Astrocyte (in vitro differentiated cells and primary cell): ENCODE measurements at places on chromosomes 1 and 21. TPM values are rescaled to one million over a fixed set of nuclear protein-coding genes. Genes with fewer than 3 reads are reported as not detected.

GRCh38 chr1:41192456-41193178, 49.5 kb downstream of the SCMH1 start:
- H3K4me1 ChIP-seq: no peaks in the 10 kb centered on the region
- no peaks in the 10 kb centered on the region for H3K27me3 ChIP-seq
- no peaks in the 10 kb centered on the region for H3K36me3 ChIP-seq
- DNase-seq: no peak
- no peak overlapping the region for H3K4me3 ChIP-seq
- H3K27ac ChIP-seq: no peak overlapping the region

DNA sequence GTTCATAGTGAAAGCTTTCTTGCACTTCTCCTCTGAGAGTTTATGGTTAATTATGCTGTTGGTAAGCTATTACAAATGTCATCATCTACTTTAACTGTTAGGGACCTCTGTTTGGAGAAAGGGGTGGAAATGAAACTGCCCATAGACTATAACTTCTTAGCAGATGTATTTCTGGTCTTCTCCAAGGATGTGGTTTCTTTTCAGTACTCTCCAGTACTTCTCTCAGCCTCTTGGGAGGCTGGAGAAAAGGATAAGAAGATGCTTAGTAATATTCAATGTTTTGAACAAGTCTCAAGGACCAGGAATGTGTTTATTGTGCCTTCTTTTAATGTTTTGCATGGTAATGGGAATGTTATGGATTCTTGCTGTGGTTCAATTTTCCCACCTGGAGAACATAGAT, 60.4 kb downstream of the LAMC2 start:
- H3K27me3 ChIP-seq: no peaks in the 10 kb centered on the region
- H3K27ac ChIP-seq: no peak overlapping the region
- DNase-seq: no peak

- H3K27ac ChIP-seq: no peak overlapping the region
- H3K4me3 ChIP-seq: no peak overlapping the region
- H3K36me3 ChIP-seq: no peaks in the 10 kb centered on the region
Measured at GRCh38 chr1:54567961-54568360, 19.9 kb downstream of the ACOT11 start.

- H3K4me1 ChIP-seq: peaks cover 7% of the 10 kb centered on the region
- H3K4me3 ChIP-seq: no peak overlapping the region
- no peak overlapping the region for H3K27ac ChIP-seq
- no peak for DNase-seq
Measured at GRCh38 chr1:3133686-3134085, 64.7 kb downstream of the PRDM16 start.

GRCh38 chr1:221740369-221740992, 1.4 kb downstream of the DUSP10 start:
- no peaks in the 10 kb centered on the region for H3K27me3 ChIP-seq
- no peak for DNase-seq
- H3K4me1 ChIP-seq: peaks cover 7% of the 10 kb centered on the region
- peak overlapping the region; percentile 97 for H3K27ac ChIP-seq
- peak overlapping the region; percentile 100 for H3K4me3 ChIP-seq

DNA sequence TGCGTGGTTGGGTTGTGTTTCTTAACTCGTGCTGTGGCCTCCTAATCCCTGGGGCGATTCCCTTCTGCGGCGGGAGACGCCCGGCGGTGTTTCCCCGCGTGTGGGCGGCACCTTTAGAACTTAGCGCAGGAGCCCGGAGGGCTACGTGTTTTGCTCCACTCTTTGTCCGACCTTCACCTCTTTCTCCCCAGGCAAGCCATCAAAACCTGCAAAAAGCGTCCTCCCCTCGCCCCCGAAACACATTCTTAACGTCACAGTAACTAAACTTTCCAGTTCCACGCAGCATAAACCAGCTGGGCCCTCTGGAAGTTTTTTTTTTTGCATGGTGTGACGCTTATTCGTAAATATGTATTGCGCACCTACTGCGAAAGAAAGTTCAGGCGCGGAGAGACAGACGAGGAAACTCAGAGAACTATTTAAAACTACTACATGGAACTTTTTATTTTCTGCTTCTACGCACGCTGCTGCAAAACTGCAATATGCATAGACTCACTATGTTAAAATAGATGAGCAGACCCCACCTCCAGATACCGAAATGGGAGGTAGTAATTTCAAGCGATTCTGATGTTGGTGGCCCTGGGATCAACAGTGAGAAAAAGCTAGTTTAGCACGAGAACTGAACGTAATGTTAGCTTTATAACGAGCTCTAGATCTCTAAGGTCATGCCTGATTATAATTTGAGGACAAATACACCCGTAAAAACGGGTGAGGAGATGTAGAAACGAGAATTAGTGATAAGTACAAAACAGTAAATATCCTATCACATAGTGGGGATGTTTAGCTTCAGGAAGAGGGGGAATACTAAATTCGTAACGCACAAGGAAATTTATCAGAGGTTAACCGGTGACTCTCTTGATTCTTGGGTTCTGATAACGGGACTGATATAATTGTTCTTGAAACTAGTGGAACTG, 920 bp downstream of the MTR start:
- no peaks in the 10 kb centered on the region for H3K27me3 ChIP-seq
- no peaks in the 10 kb centered on the region for H3K36me3 ChIP-seq
- peak; percentile 54 for DNase-seq
- peak overlapping the region; percentile 83 for H3K4me3 ChIP-seq
- peak overlapping the region; percentile 80 for H3K27ac ChIP-seq
- H3K4me1 ChIP-seq: peaks cover 3% of the 10 kb centered on the region

DNA sequence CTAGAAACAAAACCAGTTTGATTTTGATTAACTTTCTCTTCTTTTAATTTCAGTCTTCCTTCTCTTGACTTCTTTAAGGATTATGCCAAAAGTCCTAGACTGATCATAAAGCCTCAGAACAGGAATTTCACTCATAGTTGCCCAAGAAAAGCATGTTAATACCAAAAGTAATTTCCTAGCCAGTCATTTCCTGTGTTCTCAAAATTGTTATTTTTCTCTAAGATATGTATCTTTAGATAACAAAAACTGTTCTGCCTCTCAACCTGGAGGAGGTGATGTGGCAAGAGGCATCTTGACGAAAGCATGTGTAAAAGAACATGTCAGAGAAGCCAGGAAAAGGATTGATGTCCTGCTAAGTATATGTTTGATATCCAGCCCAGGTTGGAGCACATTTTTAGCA, 78.0 kb upstream of the IPO9 start:
- peak; percentile 85 for DNase-seq
- H3K36me3 ChIP-seq: no peaks in the 10 kb centered on the region
- no peaks in the 10 kb centered on the region for H3K27me3 ChIP-seq
- H3K27ac ChIP-seq: peak overlapping the region; percentile 94

Gene RCSD1
- 0.58 and 0.98 TPM in 2 replicates for total RNA-seq

Gene WDR64
- not detected in 2 replicates for total RNA-seq

Gene FMO2
- total RNA-seq: not detected in 2 replicates
